T-helper 2 cell (primary cell): ENCODE measurements at places on chromosomes 7 and 10.

GRCh38 chr7:157177983-157178381 is 39.3 kb downstream of the UBE3C start:
- DNase-seq: no peak

- no peak for DNase-seq
Observed at GRCh38 chr10:123807444-123808035, 84.1 kb downstream of the CPXM2 start.

- no peak for DNase-seq
Observed at GRCh38 chr10:128912568-128913311, 554.3 kb upstream of the MGMT start.

- DNase-seq: no peak
Observed at GRCh38 chr7:19417231-19417630, 272.0 kb upstream of the FERD3L start.

DNA sequence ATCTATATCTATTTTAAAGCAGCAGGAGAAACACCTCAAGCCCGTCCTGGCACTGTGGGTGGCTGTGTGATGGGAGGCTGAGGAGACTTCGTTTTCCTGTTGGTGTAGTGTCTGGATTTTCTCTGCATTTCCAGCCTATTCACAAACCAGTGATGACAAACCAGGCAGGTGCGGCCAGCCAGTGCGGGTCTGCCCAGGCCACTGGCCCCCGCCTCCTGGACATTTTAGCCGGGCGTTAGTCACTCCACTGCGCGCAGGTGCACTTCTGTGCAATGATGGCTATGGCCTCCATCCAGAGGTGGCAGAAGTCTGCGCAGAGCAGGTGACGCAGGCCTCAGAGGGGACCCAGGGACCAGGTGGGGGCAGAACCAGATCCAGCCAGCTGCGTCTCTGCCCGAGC is 64.9 kb upstream of the PITRM1 start:
- no peak for DNase-seq

GRCh38 chr10:128206676-128207075 is 80.5 kb upstream of the MKI67 start:
- DNase-seq: no peak

DNA sequence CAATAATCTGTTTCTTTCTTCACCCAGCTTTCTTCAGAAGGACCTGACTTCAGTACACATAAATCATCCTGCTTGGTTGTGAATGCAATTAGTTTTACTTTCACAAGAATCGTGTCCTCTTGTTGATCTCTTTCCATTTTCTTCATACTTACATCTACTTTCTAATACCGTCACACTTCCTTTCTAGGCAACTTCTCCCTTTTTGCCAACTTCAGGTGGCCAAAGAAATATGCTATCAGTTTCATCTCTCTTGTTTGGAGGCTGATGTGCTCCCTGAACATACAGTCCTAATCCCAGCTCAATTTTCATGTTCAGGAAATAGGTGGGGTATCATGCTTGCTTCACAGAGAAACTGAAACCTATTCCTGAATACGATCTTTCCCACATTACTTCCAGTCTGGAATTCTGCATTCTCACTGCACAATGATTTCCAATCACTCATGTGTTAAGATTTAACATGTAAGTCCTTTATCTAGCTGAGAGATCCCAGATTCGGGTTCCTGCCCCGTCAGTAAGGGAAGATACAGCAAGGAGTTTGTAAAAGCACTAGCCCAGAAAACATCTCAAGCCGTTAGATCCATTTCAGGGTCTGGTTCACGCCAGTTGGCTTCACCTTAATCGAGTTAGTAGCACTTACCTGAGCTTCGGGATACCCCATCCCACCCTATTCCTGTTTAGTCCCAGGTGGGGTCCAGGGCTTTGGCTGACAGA is 994 bp downstream of the SLC25A28 start:
- DNase-seq: no peak
